CD4-positive, alpha-beta T cell treated with Interleukin-17A for 1 hour (primary cell): ENCODE measurements at places on chromosomes 11 and 22.

GRCh38 chr11:13278609-13279486, 1.3 kb downstream of the BMAL1 start:
- DNase-seq, result no peak

DNA sequence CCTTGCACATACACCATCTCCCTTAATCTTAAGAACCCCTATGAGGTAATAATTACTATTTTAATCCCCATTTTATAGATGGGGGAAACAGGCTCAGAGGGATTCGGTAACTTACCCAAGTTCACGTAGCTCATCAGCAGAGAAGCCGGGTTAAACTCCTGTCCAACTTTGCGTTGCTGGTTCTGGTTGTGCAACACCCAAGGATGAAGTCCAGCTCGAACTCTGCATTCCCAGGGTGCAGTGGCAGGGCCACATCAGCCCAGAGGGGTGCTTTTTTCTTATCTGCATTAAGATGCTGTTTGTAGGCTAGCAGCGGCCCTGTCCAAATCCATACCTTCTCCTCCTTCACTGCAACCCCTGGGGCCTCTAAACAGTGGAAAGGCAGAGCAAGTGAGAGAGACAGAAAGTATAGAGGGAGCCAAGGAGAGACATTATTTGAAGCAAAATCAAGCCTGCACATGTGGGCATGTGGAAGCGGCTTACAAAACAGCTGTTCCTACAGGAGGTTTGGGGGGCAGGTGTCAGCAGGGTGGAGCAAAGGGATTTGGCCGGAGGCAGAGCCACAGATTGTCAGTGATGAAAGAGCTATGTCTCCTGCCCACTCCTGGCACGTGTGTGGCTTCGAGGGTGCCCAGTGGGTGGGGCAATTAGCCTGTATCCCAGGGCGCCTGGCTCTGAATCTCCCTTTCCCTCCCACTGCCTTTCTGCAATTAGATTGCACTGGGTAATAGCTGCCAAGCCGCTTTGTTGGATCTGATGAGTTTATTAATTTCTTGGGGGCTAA, 129.5 kb upstream of the TBCEL start:
- no peak for DNase-seq

DNA sequence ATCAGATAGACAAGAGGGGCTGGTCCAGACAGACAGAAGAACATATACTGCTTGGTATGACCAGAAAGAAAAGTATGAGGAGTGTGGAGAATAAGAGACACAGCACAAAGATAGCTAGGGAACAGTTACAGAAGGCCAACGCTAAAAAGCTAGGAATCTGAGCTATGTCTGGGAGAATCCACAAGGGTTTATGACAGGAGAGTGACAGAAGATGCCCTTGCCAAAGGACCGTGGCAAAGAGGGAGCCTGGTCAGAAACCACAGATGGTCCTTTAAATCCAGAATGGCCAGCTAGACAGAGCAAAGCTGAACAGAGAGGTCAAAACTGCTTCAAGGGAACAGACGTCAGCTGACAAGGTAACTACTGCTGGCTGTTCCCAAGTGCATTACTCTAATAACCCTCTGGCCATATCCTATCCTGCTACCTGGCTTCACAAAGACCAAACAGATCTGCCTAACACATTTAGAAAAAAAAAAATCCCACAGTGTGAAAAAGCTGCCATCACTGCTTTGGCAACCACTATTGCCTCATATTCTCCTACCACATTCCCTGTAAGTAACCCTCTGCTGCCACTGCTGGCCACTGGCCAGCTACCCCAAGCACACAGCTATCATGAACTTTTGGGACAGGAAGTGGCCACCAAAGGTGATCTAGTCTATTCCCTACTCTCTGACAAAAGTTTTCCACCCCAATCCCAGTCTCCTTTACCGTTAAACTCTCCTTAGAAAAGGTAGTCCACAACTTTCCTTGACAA, 7.3 kb downstream of the SERGEF start:
- no peak for DNase-seq

DNA sequence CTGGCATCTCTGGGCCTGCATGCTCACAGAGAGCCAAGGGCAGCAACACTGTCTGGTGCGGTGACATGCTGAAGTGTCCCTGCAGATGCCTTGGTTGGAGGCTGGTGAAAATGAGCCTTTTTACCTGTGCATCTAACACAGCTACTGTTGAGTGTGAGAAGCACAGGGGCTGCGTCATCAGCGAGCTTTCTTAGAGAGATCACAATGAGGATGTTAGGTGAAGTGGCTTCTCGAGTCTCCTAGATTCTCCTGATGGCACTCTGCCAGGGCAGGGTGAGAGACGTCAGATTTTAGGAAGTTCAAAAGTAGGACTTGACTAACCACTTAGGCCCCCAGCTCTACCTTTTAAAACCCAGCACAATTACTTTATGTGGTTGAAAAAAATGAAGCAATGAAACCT, 3.6 kb upstream of the SLC15A3 start:
- peak; percentile 20 for DNase-seq

- no peak for DNase-seq
Observed at GRCh38 chr11:118152552-118153471, at the start of gene SCN4B. Gene SCN4B (minus strand): TSS chr11:118152823. CDS start chr11:118152673, 150 bp downstream.
